C1 segment of cervical spinal cord (tissue), 14 donors: ENCODE measurements at places on chromosomes 1 and 21.

- no peak for DNase-seq
Measured at GRCh38 chr1:42937141-42937696, 21.4 kb downstream of the SLC2A1 start.

GRCh38 chr21:40947713-40948112 lies 100.8 kb upstream of the DSCAM start:
- DNase-seq, result no peak

GRCh38 chr1:240491156-240491555 lies 120.8 kb downstream of the GREM2 start:
- DNase-seq, result no peak

GRCh38 chr21:45299026-45299863 lies 11.6 kb upstream of the POFUT2 start:
- no peak for DNase-seq

DNA sequence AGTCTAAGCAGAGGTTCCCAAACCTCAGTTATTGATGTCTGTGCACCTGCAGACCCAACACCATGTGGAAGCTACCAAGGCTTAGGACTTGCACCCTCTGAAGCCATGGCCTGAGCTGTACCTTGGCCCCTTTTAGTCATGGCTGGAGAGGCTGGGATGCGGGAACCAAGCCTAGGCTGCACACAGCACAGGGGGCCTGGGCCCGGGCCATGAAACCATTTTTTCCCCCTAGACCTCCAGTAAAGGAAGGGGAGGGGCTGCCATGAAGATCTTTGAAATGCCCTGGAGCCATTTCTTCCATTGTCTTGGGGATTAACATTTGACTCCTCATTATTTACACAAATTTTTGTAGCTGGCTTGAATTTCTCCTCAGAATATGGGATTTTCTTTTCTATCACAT lies 265.9 kb downstream of the PDE4B start:
- no peak for DNase-seq

GRCh38 chr1:234373959-234374254 lies 651 bp downstream of the COA6 start:
- no peak for DNase-seq

- no peak for DNase-seq
Measured at GRCh38 chr1:150621497-150622302, 7.7 kb downstream of the ENSA start.
